ENCODE measurements at places on chromosomes 2 and 18.

DNA sequence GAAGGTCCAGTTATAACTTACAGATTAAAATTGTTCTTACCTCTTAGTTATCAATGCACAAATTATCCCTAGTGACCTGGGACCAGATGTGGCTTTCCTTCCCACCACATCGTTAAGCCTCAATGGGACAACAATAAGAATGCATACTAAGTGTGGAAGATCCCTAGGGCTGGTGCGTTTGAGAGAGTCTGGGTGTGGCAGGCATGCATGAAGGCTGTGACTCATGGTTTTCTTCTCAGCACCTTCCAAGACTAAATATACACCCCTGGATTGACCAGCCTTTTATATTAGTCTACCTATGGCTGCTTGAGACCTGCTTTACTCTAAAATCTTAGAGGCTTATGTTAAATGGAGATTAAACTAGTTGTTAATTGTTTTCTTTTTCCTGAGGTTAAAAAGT is 261.7 kb upstream of the SLC14A2 start:
- no peak for DNase-seq

GRCh38 chr2:129605646-129606045 is 373.8 kb upstream of the RAB6C start:
- no peak for DNase-seq

DNA sequence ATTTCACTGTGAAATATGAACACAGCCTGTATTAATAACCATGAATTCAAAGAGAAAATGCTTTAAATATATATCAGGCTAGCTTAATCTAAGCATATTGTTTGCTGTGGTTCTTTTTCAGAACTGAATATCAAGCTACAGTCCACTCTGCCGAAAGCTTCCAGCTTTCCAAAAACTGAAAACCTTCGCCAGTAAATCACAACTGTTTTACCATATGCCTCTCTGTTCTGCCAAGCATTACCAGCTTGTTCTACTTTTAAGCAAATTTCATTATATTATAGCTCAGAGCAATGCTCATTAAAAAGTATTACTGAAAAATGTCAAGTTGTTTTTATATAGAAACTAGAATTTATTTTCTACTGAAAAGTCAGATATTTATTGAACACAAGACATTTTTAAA is 277.4 kb downstream of the NRXN1 start:
- no peak for DNase-seq

DNA sequence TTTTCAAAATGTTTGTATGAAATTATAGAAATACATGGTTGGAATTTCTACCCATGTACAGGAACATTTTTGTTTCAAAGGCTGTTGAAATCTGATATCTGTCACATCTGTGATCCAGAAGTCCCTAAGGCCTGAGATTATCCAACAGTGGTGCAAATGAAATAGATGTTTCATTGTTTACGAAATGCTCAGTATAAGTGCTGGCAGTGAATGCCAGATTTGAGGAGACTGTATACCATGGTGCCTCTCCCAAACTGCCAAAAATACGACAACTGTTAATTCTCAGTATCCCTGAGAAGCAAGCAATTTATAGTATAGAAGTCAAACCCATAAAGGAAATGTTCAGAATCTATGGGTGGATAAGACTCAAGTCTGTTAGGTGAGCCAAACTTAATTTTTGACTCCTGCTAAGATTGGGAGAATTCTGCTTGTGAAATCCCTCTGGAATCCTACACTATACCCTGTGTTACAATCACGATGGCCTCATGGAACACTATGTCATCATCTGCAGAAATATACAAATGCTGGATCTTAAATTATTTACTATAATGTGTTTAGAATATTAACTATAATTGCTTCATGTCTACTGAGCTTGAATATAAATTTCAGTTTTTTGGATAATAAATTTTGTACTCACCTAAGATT is 71.2 kb upstream of the DOCK10 start:
- DNase-seq: no peak

DNA sequence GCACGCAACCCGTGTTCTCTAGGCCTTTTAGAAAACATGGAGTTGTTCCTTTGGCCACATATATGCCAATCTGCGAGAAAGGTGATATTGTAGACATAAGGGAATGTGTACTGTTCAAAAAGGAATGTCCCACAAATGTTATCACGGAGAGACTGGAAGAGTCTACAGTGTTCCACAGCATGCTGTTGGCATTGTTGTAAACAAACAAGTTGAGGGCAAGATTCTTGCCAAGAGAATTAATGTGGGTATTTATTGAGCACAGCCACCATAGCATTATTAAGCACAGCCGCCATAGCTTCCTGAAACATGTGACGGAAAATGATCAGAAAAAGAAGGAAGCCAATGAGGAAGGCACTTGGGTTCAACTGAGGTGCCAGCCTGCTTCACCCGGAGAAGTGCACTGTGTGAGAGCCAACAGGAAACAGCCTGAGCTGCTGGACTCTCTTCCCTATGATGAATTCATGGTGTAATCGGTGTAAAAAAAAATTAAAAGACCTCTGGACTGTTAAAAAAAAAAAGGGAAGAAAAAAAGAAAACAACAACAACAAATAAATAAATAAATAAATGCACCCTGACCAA is 29.0 kb upstream of the REL start:
- DNase-seq: no peak

DNA sequence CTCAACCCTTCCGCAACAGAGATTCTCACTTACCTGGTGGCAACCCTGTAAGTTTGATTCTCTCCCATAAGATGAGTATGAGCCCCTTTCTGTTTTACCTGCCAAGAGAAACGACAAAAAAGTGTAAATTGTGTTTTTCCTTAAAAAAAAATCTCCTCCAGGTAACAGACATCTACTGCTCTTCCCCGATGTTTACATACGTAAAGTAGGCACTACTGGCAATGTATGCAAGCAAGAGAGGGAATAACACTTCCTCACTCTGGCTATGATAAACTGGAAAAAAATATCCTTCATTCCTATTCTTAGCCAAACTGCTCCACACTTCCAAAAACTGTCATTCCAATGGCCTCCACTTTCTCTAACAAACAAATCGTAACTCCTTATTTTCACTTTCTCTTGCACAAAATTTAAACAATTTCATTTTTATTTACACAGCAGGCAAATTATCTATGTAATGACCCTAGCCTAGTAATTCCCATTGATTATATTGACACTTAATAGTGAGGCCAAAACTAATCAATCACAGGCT is 184.5 kb downstream of the TCF4 start:
- no peak for DNase-seq

- DNase-seq: no peak
These were observed 3.4 kb downstream of the WDFY1 start for GRCh38 chr2:223941579-223942277.

DNA sequence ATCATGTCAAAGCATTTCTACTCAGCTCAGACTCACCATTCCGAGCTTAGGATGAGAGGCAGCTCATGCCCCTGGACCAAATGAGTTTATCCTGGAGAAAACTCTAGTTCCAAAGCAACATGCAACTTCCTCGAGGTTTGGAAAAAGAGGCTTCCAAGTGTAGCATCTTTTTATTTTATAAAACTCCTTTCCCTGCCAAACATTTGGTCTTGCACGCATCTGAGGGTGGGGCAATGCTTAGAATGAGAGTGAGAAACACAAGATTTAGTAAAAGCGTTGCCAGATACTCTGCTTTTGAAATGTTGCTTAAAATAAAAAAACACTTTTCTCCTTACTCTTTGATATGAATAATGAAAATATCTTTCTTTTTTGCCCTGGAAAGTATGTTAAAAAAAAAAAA is 151.5 kb downstream of the NCKAP5 start:
- no peak for DNase-seq

GRCh38 chr2:26177122-26177521 is 4.2 kb downstream of the GAREM2 start:
- no peak for DNase-seq

DNA sequence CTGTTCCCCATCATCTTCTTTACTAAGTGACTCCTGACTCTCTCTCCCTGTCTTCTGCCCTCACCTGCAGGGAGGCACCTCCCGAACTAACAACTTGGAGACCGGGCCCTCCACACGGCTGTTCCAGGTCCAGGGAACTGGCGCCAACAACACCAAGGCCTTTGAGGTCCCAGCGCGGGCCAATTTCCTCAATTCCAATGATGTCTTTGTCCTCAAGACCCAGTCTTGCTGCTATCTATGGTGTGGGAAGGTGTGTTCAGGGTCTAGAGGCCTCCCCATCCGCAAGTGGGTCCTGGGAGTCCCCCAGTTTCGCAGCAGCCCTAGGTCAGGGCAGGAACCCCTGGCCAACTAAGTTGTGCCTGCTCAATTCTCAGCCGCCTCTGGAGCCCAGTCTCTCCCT is 15.5 kb downstream of the VIL1 start:
- DNase-seq: no peak

DNA sequence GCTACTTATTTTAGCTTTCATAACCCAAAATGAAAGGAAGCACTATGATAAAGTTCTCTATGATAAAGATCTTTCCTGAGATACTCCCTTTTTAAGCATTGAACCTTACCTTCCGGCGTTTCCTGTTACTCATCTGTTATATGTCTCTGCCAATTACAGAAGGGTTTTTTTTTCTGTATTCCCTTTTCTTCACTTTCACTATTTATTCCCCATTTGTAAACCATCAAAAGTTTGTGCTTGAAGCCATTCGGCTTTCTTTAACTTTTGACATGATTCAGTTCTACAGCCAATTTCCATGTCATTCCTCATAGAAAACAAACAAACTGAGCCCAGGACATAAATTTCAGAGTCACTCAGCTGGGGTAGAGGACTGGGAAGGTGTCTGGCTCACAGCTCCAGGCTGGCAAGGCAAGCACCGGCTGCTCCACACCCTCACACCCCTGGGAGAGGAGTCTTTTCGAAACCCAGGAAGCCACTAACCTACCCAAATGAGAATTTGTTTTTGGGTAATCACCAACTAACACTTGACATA is 429.4 kb upstream of the TRIB2 start:
- DNase-seq: no peak

- no peak for DNase-seq
These were observed 126.4 kb downstream of the SH3BP4 start for GRCh38 chr2:235078182-235078581.

- no peak for DNase-seq
These were observed 129.8 kb upstream of the LMAN1 start for GRCh38 chr18:59488899-59489298.

GRCh38 chr2:160042054-160042453 is 20.4 kb downstream of the PLA2R1 start:
- DNase-seq: no peak

- no peak for DNase-seq
These were observed 16.9 kb upstream of the SLC38A11 start for GRCh38 chr2:164972216-164972615.

GRCh38 chr2:214839464-214839863 is 30.0 kb upstream of the BARD1 start:
- no peak for DNase-seq

DNA sequence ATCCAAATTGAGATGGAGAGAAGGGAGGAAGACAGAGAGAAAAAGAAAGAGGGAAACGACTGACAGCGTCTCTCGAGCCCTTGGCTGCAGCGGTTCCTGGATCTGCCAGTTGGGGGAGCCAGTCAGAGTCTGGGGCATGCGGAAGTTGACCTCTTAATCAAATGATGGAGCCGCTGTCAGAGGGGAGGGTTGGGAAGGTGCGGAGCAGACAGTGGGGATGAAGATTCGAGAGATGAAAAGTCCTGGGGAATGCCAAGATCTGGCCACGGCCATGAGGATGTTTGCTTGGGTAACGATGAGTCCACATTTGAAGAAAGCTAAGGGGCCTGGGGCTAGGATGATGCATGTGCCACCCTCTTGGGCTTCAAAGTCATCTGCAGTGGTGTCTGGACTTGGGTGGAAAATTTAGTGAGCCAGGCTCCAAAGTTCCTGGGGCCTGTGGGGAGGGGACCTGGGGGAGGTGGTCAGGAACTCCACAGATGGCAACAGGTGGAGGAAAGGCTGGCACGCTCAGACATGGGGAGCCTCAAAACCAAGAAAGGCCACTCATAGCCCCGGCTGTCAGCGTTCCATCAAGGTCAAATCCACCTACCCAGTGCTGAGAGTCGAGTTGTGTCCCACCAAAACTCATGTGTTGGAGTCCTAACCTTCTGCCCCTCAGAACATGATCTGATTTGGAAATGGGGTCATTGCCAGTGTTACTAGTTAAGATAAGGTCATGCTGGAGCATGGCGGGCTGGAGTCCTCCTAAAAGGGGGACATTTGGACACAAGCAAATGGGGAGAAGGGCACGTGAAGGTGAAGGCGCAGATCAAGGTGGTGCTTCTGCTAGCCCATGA is 200.1 kb downstream of the NDUFA10 start:
- no peak for DNase-seq

DNA sequence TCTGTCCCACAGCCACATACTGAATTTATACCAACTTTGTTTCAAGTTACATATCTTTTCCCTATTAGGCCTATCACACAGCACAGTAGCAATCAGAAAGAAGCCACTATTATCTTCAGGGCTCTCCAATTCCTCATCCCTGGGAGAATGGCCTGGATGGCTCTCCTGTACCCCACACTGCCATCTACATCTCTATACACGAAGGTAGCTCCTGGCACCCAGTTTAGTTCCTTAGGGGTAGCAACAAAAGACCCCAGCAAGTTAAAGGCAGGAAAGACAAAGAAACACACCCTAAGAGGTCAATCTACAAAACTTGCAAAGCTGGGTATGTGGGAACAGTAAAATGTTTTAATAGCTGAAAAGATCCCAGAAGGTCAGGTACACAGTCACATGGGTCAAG is 39.9 kb downstream of the PAIP2B start:
- DNase-seq: no peak

GRCh38 chr2:126719191-126719832 is 63.4 kb downstream of the GYPC start:
- no peak for DNase-seq

- no peak for DNase-seq
These were observed 61.2 kb downstream of the RALBP1 start for GRCh38 chr18:9536354-9537152.

DNA sequence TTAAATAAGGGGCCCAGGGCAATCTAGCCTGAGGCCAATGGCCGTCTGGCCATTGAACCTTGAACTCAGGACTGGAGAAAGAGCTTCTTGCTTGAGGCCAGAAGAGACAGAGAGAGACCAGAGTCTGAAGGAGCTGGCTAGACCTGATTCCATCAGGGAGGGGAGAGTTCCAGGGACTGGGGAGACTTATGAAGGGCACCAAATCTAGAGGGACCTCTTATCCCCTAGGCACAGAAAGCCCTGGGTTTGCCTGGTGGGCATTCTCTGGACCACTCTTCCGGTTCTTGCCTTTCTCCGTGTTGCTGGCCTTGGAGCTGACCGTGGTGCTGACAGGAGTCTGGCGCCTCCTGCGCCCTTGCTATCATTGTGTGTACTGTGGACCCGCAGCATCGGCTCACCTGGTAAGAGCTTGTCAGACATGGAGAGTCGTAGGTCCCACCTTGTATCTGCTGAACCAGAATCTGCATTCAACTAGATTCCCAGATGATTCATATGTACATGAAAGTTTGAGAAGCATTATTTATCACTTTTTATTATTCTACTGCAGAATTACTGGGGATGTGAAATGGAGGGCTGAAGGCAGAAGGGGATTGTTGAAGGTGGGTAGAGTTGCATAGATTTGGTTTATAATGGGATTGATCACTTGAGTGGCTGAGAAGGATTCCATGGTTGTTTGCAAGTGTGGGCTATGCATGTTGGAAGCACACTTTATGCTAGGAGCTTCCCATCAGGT is 4.3 kb upstream of the TRPM8 start:
- DNase-seq: no peak

- no peak for DNase-seq
These were observed 66.9 kb downstream of the ATAD2B start for GRCh38 chr2:23859983-23860382.
